Stimulated activated CD4-positive, alpha-beta T cell treated with anti-CD3 and anti-CD28 coated beads, Interleukin-1b, Interleukin-23, amount 100 ng/mL, for 48 hours (primary cell): ENCODE measurements at places on chromosomes 6 and 20.

- DNase-seq = no peak
Measured at GRCh38 chr6:138576313-138576712, 77.0 kb upstream of the NHSL1 start.

- no peak for DNase-seq
Measured at GRCh38 chr20:45860560-45861220, 3.3 kb downstream of the ZSWIM3 start.

- DNase-seq = no peak
Measured at GRCh38 chr20:9510911-9511310, 3.5 kb upstream of the LAMP5 start.

- DNase-seq = no peak
Measured at GRCh38 chr20:47335251-47336128, 21.0 kb downstream of the ZMYND8 start.

DNA sequence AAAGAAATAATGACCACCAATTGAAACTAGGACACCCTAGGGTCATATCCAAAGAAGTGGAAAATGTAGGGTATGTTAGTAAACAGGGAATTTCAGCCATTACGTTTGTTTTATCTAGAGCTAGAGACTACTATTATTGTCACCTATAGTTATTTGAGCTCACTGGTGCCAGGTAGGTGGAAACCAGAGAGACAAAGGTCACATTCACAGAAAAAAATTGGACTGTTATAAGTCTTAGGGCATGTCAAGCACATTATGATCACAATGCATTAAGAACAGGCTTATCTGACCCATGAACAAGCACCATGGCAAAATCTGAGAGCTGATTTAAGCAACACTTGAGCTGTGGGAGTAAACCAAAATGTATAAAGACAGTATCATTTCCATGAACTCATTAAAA is 530.1 kb upstream of the CITED2 start:
- no peak for DNase-seq

GRCh38 chr20:3734111-3734843 is 1.8 kb downstream of the HSPA12B start:
- no peak for DNase-seq

DNA sequence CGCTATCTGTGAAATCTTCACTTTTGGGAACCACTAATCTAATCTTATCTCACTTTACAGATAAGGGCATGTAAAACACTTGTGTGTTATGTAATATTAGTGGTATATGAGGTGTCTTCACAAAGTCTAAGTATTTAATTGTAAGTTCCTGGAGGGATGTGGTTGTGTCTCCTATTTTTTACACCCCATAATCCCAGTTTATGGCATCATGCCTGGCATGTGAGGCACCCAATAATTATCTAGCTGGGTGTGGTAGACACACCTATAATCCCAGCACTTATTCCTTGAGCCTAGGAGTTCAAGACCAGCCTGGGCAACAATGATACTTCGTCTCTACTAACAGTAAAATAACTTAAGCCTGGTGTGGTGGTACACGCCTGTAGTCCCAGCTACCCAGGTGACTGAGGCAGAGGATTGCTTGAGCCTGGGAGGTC is 16.5 kb upstream of the TBCC start:
- no peak for DNase-seq

DNA sequence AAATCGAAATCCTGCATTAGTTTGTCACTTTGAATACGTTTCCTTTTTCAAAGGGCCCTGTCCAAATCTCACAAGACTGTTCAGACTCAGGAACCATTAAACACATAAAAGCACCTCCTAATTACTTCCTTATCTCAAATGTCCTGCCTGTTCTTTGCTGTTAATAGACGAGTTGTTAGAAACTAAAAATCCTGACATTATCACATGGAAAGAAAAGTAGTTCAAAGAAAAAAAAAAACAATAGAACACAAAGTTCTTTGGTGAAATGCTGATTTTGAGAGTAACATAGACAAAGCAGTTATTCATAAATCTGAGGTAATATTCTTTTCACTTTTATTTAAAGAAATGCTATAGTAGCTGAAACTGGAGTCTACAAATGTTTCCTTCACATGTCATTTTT is 12.1 kb upstream of the TAB2 start:
- DNase-seq = no peak

- DNase-seq = no peak
Measured at GRCh38 chr20:51077686-51078060, 54.8 kb upstream of the KCNG1 start.

DNA sequence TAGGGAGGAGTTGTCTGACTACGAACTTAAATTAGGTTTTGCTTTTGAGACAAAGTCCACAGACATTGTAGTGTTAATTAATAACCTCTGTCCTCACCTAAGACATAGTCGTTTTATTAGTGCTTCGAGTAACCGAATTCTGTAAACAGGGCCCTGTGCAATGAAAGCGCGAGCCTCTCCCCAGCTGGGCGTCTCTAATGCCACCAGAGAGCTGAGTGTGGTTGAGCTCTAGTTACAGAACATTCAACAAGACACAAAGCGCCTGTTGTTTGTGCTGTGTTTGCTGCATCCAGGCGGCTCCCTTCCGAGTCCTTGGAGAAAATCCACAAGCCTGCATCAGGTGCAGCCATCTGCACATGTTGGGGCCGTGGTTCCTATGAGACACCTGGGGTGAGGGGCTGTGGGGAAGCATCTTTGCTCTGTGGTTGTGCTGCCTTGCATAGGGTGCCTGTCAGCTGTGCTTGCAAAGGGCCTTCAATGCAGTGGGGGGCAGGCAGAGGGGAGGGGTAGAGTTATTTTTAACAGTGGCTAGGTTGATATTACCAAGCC is 63.9 kb downstream of the CD164 start:
- DNase-seq = no peak

DNA sequence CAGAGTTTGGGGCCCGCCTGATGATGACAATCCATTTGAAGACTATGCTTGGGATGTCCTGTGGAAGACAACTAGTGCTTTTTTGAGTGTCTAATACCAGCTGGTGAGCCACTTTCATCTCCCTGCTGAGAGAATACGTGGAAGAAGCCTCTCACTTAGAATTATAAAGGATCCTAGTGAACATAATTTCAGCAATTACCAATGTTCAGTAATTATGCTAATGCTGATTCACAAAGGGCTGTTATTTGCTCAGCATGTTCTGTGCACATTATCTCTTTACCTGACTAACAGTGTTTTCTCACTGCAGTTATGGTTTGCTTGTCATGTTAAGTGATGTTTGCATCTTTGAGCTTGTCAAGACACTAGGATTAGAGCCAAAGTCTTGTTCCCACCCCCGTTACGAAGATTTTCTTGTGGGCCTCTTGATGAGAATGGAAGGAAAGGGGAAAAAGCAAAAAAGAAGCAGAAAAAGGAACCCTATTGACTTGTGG is 282.1 kb upstream of the CHD6 start:
- no peak for DNase-seq

DNA sequence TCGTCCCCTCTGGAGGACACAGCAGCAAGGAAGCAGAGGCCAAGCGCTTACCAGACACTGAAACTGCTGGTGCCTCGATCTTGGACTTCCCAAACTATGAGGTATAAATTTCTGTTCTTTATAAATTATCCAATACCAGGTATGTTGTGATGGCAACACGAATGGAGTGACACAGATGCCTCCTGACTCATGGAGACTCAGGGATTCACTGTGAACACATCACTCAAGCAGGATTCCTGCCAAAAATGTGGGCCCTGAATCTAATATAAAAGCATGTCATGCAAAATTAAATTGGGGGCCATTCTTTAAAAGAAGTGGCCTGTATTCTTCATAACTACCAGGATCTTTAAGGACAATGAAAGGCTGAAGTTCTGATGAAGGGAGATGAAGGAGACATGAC is 52.5 kb upstream of the SLC22A23 start:
- no peak for DNase-seq

DNA sequence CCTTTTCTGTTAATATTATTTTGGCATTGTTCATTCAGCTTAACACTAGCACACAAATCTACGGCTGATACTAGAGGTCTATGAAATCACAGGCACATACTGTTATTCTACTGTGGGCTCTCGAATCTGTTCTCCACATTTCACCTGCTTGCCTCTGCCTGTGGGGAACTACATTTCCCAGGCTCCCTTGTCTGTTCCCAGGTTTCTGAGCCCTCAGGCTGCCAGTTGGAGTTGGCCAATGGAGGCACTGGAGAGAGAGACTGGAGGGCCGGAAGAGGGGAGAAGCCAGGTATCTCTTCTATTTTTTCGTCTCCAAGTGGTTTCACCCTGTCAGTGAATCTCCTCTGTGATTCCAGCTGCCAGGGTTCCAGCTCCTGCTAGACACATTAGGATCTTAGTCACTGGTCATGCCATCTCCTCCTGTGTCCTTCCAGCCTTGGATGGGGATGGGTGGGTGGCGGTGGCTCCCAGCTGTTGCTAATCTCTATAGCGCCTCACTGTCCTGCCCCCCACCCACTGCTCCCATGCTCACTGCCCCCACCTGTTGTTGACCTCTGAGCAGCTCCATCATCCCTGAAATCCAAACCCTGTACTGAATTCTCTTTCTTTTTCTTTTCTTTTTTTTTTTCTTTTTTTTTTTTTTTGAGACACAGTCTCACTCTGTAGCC is 188.2 kb downstream of the LRFN2 start:
- DNase-seq = no peak

- no peak for DNase-seq
Measured at GRCh38 chr6:131640576-131640975, 3.5 kb downstream of the ENPP3 start.

DNA sequence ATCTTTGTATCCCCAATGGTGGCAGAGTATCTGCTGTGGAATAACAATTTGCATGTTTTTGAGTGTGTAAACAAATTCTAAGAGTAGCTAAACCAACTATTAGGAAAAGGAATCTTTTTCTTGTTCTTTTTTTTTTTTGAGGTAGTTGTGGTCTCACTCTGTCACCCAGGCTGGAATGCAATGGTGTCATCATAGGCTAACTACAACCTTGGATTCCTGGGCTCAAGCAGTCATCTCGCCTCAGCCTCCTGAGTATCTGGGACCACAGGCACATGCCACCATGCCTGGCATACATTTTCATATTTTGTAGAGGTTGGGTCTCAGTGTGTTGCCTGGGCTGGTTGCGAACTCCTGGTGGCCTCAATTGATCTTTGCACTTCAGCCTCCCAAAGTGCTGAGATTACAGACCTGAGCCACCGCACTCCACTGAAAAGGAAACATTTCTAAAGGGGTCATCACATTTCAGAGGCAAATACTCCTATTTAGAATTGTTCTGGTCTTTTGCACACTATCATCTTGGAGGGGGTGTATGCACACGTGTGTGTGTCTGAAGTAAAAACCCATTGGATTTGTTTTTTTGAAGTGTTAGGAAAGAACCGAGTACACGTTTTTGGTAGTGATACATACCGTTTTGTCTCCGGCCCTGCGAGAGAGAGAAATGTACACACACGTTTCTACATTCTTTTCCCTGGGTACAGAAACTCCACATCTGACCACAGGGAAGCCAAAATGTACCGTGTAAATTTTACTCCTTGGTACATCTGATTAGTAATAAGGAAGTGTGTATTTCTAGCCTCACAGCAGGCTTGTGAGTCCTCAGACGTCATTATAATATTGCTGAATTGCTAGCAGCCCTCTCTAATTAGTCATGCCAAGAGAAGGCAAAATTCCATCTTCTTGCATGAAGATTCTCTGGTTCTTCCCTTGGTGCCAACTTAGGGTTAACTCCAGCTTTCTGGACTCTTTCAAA is 183.6 kb downstream of the JARID2 start:
- no peak for DNase-seq

- DNase-seq = no peak
Measured at GRCh38 chr20:47353239-47353691, 3.2 kb downstream of the ZMYND8 start.

- DNase-seq = no peak
Measured at GRCh38 chr6:136370988-136371728, 81.5 kb upstream of the BCLAF1 start.

GRCh38 chr6:166655713-166656229 is 28.7 kb upstream of the RPS6KA2 start:
- DNase-seq = no peak

DNA sequence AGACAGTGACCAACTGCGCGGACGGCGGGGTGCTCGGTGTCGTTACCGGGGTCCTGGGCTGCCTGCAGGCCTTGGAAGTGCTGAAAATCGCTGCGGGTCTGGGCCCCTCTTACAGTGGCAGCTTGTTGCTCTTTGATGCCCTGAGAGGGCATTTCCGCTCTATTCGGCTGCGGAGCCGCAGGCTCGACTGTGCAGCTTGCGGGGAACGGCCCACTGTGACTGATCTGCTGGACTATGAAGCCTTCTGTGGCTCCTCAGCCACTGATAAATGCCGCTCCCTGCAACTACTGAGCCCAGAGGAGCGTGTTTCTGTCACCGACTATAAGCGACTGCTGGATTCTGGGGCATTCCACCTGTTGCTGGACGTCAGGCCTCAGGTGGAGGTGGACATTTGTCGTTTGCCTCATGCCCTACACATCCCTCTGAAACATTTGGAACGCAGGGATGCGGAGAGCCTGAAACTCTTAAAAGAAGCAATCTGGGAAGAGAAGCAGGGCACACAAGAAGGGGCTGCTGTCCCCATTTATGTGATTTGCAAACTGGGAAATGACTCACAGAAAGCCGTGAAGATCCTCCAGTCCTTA is 1.0 kb downstream of the MOCS3 start:
- DNase-seq = no peak

GRCh38 chr6:27770724-27771123 is 141.5 kb downstream of the OR2B2 start:
- no peak for DNase-seq

DNA sequence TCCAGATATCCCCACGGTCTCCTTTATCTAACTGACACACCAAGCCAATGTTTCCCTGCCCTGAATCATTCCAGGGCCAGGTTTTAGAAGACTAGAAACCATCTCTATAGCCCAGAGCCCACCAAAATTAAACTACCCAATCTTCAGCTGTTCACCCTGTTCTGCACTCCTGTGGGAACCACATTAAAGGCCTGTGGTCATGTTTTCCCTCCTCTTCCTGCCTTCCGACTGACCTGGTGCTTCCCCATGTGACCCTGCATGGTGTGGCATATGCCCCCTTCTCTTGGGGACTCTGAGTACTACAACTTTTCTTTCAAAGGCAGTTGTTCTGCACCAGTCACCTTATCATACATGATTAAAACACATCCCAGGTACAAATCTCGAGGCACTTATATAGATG is 155.0 kb downstream of the TMEM200A start:
- DNase-seq = no peak

GRCh38 chr20:40954521-40955165 is 74.0 kb upstream of the TOP1 start:
- DNase-seq = no peak

DNA sequence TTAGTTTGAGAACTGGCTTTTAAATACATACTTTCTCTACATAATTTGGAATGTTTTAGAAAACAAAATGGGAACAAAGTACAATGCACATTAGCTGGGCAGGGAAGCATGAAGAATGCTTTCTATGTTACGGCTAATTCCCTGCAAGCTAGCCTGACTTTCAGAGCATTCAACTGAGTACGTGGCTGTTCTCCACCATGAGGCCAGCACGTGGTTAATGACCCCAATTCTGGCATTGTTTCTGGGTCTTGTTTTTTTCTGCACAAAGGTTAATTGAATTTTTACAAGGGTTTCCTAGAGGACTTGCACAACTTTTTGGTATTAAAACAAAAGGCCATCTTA is 208.6 kb upstream of the AGPAT4 start:
- DNase-seq = no peak
